ENCODE measurements at places on chromosomes 5 and 9.

- no peak for DNase-seq
Observed at GRCh38 chr5:64814073-64814472, 45.3 kb downstream of the CWC27 start.

- no peak for DNase-seq
Observed at GRCh38 chr5:94086194-94086593, 344.8 kb upstream of the POU5F2 start.

- no peak for DNase-seq
Observed at GRCh38 chr9:129990269-129991010, 52.5 kb downstream of the FNBP1 start.

DNA sequence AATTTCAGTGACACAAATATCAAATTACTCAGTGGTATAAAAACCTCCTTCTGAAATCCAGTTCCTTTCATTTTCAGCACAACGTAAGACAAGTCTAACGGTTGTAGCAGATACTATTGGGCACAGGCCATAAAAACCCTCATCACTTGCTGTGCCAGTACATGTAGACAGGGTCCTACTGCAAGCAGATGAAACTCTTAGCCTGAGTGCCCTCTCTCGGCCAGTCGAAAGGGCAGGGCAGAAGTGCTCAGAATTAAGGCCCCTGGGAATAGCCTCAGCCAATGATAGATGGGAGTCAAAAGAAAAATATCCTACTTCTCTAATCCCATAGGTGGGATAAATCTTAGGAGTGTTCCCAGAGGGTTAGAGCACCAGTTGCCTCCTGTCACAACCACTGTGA is 168.5 kb upstream of the FER start:
- no peak for DNase-seq

DNA sequence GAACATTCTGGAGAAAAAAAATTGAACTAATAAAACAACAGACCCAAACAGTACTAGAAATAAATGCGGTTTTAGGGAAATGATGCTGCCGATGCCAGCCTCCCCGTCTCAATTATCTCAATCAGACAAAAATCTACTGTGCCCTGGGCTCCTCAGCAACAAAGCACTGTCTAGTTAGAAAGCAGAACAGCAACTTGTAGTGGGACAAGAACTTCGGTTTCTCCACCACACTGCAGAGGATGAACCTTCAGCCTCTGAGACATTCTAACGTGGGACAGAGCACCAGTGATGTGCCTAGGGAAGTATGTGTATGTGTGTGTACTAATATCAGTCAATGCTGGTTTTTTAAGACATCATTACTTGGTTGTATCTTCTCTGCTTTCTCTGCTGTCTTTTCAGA is 11.1 kb upstream of the CAST start:
- DNase-seq = no peak

DNA sequence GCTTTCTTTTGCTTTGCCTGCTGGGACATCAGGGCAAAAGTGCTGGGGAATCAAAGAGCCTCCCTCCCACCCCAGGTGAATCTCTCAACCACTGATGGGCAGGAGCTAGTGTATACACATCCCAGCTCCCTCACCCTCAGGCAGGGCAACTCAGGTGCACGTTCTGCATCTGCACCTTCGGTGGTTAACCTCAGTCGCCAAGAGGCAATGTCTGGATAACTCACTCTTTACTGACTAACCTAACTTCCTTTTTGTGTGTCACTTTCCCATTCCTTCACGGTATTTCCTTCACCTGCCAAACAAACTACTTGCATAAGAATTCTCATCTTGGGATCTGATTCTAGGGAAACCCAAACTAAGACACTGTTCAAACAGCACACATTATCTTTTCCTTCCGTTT is 26.3 kb downstream of the CNTFR start:
- no peak for DNase-seq

- no peak for DNase-seq
Observed at GRCh38 chr9:89985068-89985467, 380.3 kb downstream of the GADD45G start.

DNA sequence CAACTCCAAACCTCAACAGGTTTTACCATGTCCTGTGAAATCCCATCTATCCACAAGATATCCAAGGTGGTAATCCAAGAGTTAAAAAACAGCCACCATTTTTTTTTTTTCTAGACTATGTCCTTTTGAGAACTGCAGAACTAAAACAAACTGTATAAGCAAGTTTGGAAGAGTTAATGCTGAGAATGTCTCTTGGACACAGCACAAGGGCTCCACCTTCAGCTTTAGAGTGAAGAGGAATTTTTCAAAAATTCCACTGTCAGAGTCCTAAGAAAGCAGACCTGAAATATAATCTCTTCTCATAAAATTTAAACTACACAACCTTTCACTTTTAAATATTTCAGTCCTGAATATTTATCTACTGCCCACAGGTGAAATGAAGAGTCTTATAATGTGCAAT is 167.8 kb upstream of the CCNG1 start:
- DNase-seq = no peak

GRCh38 chr5:15929611-15930263 is 249.9 kb downstream of the MARCHF11 start:
- no peak for DNase-seq

DNA sequence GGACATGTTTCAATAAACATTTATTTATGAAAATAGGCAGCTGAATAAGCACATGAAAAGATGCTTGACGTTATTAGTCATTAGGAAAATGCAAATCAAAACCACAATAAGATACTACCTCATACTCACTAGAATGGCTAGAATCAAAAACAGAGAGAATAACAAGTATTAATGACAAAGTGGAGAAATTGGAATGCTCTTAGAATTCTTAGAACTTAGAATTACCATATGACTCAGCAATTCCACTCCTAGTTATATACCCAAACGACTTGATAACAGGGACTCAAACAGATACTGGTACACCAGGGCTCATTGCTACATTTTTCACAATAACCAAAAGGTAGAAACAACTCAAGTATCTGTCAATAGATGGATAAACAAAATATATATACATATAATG is 15.1 kb upstream of the TRIM36 start:
- DNase-seq = no peak

DNA sequence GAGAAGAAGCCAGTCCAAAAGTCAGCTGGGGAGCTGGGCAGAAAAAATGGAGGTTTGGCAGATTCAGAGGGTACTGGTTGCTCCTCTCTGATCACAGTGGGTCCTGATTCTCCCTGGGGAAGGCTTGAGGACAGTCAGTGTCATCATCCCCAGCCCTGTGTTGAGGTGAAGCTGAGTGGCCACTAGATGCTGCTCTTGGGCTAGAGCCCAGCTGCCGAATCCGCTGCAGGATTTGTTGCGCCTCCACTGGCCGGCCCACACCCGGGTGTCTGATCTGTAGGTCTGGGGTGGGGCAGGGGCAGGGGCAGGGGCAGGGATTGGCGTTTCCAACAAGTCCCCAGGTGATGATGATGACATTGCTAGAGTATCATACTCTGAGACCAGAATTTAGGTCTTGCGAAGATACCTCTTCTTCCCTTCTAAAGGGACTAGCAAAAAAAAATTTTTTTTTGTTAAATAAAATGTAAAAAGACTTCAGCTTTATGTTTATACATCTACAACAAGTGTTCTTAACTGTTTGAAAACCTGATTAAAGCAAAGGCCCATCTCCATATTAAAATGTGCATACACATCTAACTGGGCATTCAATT is 106.8 kb downstream of the PDE6A start:
- DNase-seq = no peak

DNA sequence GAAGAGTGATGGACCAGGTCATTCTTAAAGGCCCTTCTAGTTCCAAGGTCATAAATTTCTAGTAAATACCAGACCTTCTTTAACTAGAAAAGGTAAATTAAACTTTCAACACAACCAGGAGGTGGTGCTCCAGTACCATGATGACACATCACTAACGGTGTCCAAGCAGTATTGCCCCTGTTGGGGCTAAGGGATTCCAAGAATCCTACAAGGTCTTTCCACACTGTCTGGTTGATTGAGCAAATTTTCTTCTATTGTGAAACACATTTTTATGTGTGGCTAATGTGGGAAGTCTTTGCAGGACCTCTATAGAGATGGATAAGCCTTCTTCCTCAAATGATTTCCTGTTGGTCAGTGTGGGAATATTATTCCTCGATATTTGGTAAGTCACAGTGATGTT is 459.6 kb upstream of the PAPPA start:
- no peak for DNase-seq

DNA sequence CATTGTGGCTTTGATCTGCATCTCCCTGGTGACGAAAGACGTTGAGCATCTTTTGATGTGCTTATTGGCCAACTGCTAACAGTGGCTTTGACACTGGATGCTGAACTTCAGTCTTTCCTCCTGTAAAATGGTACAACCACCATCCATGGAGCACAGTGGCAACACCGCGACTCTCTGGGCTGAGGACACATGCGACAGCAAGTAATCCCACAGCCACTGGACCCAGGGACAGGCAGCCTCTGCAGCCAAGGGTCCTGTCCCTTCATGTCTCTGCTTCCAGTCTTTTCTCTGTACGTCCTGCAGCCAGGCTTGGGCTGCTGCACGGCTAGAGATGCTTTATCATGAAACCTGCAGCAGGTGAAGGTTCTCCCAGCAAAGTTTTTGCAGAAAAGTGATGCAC is 83.5 kb downstream of the DAP start:
- no peak for DNase-seq

DNA sequence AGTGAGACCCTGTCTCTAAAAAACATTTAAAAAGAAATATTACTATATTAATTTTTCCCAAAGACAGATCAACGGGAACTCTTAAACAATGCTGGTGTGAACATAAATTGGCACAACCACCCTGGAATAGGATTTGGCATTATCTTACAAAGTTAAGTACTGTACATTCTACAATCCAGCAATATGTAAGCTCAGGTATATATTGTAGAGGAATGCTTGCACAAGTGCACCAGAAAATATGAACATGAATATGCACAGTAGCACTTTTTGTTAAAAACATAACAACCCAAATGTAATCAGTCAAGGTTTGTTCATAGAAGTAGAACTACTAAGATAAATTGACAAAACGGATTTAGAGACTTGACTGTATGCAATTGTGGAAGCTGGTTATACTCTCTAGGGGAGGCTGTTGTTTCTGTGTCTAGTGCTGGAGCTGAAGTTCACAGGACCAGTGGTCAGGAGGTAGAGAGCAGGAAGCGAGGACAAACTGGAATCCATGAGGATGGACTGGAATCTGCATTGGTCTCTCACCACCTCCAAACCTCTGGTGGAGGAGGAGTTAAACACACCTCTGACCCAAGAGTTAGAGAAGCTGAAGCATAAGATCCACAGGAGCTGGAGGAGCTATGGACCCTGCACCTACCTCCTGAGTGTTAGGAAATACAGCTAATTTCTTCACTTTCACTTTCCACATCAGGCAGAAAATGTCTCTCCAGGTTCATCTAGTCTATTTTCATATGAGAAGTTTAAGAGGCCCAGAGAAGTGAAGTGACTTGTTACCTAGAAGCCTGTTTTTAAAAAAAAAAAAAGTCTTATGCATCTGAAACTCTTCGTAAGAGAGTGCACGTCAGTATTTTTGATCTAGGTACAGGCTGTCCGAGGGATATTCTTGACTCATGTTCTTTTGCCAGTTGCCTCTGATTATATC is 20.3 kb upstream of the RIC1 start:
- DNase-seq = no peak
